ENCODE measurements at places on chromosomes 13 and 19.

DNA sequence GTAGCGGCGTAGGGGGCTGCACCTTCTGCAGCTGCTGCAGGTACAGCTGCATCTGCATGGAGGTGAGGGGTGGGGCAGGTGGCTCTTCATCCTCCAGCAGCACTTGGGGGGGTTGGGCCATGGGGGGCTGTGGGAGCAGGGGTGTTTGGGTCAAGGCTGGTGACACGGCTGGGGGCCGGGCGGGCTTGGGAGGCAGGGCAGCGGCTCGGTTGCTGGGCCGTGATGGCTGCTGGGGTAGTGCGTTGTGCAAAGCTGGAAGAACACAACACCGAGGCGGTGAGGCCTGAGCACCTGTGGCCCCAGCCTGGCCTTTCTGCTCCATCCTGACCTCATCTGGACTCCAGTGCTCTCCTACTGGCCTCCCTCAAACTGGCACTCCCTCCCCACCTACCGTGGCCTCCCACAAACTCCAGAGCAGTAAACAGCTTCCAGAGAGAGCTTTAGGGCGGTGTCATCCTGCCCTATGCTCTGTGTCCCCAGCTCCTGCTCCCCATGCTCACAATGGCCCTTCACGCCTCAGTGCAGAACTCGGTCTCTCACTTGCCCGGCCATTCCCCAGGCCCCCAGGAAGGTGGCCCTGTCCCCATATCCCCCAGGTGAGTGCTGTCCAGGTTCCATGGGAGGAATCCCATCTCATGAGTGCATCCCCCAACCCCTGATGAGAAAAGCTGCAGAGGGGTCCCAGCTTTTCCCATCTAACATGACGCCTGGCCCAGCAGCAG is 11.1 kb upstream of the EPHX3 start:
- DNase-seq, result no peak

- DNase-seq, result no peak
These were observed 59.5 kb downstream of the MYCBP2 start for GRCh38 chr13:77267362-77267761.

- peak; percentile 64 for DNase-seq
These were observed 12.0 kb upstream of the TNFSF11 start for GRCh38 chr13:42561752-42562467.

DNA sequence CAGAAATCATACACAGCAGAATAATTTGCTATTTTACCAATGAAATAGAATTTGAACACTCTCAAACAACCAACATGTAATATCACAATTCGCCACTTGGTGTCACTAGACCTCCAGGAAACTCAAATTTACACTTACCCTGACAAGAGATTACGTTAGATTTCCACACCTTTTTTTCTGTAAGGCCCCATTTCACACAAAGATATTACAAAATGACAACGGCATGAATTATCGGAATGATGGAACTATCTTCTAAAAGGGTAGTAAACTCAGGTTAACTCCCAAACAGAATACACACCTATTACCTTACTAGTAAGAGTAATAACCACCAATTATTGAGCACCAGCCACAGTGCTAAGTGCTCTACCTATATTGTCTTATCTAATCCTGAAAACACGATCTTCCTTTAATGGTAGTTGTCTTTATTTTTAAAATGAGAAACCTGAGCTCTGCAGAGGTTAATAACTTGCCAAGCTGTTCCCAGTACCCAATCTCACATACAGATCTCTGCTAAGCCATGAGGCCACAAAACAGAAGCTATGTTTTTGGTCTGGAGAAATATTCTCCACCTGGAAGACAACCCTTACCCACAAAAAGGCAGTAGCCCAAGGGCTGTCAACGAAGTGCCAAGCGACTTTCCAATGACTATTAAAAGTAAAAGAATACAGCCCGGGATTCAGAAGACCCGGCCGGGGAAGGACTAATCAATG is 152.4 kb downstream of the DCLK1 start:
- DNase-seq, result no peak

- DNase-seq, result no peak
These were observed 52.9 kb downstream of the KLF2 start for GRCh38 chr19:16377521-16377920.

DNA sequence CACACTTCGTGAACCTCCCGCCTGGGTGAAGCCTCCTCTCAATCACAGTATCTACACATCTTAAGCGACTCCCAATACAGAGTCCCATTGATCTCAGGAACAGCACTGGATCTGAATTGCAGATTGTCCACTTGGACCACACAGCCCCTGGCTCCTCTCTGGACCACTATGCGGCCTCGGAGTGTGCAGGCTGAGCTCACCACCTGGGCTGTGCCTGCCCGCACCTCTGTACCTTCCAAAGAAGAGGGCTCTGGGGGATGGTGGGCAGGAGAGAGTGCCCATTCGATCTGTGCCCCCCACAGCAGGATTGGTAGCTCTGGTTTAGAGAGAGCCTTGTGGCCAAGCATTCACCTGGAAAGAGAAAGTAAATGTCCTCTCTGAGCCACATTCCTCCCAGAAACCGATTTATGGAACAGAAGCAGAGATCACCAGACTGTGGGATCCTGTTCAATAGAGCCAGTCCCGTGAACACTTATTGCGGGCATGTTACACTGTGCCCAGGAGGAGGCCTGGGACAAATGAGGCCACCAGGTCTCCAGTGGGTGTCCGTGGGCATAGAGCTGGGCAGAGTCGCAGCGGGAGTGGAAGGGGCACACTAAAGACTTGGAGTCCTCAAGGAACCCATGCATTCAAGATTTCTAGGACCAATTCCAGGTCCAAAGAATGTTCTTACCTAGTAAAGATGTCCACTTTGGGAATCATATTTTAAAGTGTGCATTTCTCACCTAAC is 141.6 kb upstream of the SOX1 start:
- DNase-seq, result no peak

DNA sequence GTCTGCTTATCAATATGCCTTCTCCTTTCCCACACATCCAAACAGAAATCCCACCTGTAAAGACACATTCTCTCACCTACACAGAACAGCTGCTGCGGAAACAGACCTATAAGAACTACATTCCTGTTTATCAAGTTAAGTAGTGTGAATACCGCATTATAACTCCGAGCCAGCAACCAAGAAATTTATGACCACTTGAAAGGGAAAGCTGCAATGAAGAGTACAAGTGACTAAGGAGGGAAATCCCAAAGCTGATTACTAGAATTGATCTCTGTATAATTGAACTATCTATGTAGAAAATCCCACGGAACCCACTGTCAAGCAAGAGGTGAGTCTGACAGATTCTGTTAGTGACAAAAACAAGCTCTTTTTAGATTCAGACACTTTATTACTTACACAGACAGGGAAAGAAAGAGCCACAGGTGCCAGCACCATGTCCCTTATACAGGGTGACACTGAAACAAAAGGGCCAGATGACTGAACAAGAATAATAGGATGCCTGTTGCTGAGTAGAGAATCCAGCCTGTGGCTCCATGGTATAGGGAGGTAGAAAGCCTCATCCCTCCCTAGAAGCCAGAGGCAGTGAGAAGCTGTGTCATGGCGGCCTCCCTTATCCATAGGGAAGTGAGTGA is 1.6 kb upstream of the IGFL4 start:
- no peak for DNase-seq

GRCh38 chr19:39032063-39032918 is at the start of gene FBXO27:
Gene FBXO27, minus strand, starts transcription at chr19:39032549. Its CDS starts 322 bp downstream, at chr19:39032227.
- DNase-seq, result no peak

- DNase-seq, result no peak
These were observed 67.8 kb downstream of the RASA3 start for GRCh38 chr13:114064450-114065140.

GRCh38 chr19:48102870-48103751 is 7.5 kb downstream of the PLA2G4C start:
- DNase-seq, result no peak

DNA sequence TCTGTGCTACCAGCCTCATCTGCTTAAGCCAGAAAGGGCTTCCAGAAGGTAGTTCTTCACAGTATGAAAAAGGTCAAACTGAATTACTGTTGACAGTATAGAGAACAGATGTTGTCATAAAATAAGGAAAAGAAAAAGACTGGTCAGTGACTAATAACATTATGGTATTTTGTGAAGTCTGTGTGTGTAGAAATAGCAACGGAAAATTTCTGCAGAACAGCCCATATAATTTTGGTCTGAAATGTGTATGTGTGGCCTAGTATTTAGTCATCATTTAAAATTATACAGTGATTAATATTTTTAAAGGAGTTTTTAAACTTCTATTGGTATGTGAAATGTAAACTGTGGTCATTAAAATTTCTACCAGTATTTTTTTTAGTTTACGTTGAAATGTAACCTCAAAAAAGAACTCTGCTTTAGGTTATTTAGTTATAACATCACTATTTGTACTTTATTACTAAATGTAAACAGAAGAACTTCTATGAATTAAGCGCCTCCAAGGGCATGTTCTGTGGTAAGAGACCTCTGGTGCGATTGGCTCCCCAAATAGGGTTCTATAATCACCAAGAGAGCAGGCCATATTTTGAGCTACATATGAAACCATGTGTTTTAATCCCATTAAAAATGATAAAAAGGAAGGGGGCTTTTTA is 3.3 kb upstream of the GPR183 start:
- DNase-seq, result no peak

DNA sequence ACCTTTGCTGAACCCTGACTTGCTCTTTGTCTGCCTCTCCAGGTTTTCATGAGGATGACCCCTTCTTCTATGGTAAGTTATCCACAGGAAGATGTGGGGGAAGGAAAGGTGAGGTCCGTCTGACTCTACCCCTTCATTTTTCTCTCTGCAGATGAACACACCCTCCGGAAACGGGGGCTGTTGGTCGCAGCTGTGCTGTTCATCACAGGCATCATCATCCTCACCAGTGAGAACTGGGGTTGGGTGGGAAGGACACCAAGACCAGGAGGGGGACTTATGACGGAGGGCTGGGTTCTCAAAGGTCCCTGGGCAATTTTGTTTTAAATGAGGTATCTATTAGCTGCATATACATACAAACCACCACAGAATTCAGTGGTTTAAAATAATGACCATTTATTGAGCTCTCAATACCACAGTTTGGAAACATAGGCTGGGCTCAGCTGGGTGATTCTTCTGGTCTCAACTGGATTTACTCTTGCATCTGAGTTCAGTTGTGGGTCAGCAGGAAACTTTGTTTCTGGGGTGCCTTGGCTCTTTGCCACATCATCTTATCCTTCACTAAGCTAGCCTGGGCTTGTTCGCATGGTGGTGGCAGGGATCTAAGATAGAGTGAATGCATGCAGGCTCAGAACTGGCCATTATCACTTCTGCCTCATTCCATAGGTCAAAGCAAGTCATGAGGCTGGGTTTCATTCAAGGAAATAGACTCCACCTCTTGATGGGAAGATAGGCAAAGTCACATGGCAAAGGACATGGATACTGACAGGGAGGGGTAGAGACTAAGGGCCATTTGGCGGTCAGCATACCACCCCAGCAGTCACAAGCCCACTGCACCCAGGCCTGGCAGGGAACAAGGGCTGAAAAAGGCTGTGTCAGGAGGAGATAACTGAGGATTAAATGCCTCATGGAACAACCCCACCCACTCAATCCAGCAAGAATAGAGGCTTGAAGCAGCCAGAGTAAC is 11.8 kb downstream of the FXYD5 start:
- DNase-seq, result no peak

- DNase-seq, result no peak
These were observed 46.0 kb upstream of the PCDH8 start for GRCh38 chr13:52894413-52894812.

DNA sequence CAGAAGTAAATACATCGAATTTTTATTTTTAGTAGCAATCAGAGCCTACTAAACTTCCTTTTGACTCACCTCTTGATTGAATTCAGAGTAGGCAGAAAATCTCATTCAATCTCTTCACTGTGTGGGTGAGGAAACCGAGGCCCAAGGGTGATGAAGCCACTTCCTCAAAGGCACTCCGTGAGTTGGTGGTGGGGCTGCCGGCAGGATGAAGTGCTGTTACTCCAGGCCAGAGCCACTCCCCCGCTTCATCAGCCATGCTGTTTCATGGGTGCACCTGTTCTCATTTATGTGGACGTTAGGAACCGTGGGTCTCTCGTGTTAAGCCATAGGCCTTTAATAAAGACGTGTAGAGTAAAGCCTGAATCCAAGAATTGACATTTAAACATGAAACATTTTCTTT is 13.2 kb downstream of the ING1 start:
- peak; percentile 57 for DNase-seq

DNA sequence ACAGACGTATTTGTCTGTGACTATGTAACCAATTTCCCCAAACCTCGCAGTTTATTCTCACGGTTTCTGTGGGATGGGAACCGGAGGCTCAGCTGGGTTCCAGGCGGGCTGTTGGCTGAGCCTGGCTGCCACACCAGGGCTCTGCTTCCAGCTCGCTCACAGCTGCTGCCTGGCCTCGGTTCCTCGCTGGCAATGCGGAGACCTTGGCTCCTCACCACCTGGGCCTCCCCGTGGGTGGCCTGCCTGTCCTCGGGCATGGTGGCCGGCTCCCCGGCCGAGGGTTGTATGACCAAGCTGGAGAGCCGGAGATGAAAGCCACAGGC is 218.9 kb upstream of the MAB21L1 start:
- no peak for DNase-seq

DNA sequence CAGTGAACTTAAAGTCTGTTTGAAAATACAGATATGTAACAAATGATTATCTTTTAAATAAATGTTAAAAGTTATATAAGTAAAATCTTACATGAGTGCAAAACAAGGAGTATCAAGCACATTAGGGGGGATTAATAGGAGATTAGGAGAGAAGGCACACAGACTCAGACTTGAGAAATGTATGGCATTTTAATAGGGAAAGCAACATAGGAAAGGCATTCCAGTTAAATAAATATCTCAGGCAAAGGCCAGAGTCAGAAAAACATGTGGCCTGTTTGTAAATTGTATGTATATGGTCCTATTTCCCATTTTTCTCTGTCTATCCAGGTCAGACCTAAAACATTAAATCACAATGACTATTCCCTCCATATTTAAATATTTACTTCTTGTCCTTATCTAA is 462.7 kb downstream of the GPC6 start:
- DNase-seq, result no peak

DNA sequence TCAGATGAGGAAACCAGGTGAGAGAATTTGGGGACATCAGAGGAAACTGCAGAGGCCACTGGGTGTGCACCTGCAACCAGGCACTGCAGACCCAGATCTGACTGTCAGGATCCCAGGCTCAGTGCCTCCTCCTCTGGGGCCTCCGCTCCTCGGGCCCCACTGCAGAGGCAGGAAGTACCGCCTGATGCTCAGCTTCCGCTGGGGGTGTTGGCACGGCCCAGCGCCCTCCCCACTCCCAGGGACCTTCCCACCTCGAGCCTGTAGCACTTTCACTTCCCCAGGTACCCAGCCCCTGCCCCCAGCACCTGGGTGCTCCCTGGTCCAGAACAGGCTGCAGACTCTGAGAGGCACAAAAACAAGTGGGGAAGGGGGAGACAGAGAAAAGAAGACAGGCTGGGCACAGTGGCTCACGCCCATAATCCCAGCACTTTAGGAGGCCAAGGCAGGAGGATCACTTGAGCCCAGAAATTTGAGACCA is 1.4 kb upstream of the CD37 start:
- DNase-seq, result peak; percentile 53

DNA sequence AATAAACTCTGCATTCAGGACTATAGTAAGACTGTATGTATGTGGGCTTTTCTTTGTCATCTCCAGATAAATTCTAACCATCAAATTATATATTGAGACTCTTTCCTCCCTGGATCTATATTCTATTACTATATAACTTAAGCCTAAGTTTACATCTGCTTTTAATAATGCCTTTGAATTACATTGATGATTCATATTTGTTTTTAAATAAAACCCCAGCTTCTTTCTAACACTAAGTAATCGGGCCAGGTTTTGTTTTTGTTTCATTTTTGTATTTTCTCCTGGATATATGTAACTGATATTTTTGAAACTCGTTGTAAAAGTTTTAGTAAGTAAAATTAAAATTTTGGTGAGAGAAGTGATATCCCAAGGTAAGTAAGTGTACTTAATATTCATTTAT is 1599.1 kb downstream of the PCDH9 start:
- no peak for DNase-seq

GRCh38 chr19:53195265-53195903 is 2.2 kb upstream of the ZNF665 start:
- peak; percentile 43 for DNase-seq
